NCI-H526 treated with DMSO at 0.1 percent for 48 hours (cell line): ENCODE measurements at places on chromosomes 4 and X.

DNA sequence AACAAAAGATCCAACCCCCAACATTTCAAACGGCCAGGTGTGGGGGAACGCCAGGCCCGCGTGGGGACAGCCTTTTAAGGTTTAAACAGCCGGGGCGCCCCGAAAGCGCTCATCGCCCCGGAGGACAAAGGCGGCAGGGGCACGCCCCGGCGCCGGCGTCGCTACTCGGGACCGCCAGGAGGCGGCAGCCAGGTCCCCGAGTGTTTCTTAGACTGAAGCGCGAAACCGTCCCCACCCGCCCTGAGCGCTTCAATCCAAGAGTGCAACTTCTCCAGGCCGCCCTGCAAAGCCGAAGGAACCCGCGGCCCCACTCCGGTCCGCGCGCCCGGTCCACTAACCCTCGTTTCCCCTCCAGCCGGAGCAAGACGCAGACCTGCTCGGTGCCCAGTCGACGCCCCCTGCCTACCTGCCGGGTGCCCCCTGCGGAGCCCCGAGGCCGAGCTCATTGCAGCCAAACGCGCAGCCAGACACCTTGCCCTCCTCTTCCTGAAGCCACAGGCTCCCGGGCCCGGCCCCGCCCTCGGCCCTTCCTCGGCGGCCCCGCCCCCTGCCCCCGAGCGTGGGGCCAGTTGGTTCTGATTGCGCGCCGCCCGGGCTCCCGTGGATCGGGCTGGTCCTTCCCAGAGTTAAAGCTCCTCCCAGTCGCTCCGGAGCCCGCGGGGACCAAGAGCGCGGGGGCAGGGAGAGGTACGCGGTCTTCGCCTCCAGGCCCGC is at the start of gene CASP6:
CASP6 (minus strand) TSS at position 496 of the 714 bp plus-strand sequence; CDS start at position 446, 50 bp downstream.
- DNase-seq, result peak; percentile 80

- no peak for DNase-seq
Observed at GRCh38 chr4:120842031-120842430, 80.5 kb downstream of the PRDM5 start.

GRCh38 chrX:115940888-115941332 is 229.6 kb upstream of the AGTR2 start:
- DNase-seq, result peak; percentile 49

GRCh38 chrX:25013632-25014365 is 2.0 kb downstream of the ARX start:
- DNase-seq, result no peak

DNA sequence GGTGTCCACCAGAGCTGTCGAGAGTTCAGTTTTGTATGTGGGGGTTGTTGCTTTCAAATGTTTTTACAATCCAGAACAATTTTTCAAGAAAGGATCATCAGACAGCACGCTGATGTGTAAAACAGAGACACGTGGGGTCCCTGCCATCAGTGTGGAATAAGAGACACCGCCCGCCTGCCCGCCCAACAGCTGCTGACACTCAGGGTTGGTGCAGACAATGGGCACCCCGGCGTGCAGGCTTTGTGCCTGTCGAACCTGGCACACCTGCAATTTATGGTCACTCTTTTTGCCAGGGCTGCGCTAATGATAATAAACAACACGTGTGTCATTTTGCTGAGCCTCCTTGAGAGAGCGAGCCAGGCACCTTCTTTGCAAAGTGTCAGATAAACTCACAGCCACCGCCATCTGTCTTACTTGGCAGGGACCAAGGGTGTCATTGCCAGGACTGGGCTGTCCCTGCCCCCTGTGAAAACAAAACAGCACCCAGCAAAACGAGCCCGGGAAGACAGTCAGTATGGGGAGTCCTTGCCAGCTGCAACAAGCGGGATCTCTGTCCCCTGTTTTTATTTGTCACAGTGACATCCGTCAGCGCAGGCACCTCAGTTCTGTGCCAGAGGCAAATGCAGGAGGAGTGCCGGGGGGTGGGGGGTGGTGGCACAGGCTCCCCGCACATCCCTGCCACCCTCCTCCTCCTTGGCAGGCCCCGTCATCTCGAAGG is 69.1 kb downstream of the PSAPL1 start:
- DNase-seq, result no peak

- no peak for DNase-seq
Observed at GRCh38 chrX:27445438-27445837, 17.7 kb downstream of the PPP4R3C start.

- no peak for DNase-seq
Observed at GRCh38 chrX:17441965-17442364, 67.0 kb downstream of the NHS start.

GRCh38 chr4:119579823-119580222 is 48.8 kb downstream of the PDE5A start:
- no peak for DNase-seq

DNA sequence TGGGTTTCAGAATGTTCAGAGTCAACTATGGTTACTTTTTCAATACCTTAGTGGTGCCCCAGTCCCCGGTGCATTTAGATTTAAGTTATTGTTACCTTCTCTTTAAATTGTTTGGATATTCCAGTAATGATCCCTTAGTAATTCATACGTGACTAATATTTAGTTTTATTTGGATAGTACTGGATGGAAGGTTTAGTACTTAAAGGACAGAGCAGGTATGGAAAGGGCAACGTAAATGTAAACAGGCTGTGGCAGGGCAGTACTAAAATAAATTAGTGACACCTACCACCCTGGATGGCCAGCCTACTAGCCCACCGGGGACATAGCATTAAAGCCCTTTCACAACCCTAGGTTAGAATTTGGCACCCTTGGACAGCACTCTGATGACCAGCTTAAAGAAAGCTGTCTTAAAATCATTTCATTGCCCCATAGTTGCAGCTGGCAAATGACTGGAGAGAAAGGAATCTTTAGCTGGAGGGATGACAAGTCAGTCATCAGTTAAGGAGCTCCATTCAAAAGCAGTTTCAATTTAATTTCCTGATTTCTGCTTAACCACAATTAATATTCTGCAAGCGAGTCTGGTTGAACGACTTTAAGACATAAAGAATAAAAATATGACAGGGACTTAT is 16.4 kb downstream of the PLP1 start:
- DNase-seq, result no peak

DNA sequence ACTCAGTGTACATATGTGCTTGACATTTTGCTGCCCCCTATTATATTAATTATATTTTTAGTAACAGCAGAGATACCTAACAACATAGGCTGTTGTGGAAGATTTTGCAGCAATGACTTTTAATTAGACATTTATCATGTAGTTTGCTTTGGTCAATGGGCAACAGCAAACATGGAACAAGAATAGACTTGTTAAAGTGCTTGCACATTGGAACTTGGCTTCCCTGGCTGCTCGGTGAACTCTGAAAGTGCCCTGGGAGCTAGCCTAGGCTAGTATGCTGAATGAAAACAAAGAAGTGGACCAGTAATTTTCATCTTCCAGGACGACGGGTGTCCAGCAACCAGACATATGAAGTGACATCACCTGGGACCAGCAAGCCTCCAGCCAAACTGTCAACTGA is 1157.1 kb downstream of the ARAP2 start:
- DNase-seq, result no peak

- no peak for DNase-seq
Observed at GRCh38 chr4:41069838-41070237, 144.5 kb downstream of the APBB2 start.

DNA sequence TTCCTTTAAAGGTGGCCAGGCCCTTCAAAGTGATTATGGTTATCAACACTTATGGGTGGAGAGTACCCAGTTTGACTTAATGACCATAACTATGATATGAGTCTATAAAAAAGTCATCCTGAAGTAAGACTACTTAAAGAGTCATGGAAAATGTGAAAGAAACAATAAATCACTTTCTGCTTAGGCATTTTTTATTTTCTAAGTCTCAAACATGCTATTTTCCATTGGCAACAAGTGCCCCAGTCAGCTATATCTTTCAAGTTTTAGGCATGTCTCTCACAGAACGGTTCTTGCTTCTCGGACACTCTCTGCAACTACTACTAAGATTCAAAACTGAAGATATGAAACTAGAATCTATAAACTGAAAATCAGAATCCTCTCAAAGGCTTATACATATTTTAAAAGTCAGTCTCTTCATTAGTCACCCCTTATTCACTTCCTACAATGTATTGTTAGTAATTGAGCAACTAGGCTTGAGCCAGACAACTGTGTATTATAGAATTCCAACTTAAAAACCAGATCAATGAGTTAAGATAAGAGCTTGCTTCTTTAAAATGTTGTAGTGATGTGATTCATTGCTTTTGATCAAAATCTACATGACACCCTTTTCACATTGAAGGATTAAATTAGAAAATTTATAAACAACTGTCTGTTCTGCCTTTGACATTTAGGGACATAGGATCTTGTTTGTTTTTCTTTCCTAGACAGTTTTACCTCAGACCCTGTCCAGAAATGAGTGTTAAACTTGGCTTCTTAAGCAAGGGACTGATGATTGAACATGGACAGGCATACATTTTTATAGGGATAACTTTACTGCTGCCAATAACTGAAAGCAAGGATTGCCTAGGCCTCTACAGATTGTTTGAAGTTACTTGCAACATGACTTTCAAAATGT is 2.9 kb downstream of the ANTXR2 start:
- no peak for DNase-seq

DNA sequence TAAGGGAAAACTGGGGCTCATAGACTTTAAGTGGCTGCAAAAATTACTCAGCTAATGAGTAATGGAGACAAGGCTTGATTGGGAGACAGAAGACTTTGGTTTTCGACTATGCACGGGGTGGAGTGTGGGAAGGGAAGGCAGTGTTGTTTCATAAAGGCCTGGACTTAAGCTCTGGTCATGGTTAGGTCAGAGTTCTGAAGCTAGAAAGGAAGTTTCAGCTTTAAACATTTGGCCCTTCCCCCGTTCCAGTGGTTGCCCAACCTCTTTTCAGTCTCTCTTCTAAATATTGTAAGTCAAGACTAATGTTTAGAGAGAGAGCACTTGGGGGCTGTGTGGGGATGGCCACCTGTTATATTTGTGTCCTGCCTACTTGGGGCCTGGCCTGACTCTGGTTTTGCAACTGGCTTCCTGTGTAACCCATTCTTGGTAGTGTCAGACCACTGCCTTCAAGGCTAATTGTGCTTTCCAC is 21.0 kb downstream of the MSN start:
- DNase-seq, result no peak

DNA sequence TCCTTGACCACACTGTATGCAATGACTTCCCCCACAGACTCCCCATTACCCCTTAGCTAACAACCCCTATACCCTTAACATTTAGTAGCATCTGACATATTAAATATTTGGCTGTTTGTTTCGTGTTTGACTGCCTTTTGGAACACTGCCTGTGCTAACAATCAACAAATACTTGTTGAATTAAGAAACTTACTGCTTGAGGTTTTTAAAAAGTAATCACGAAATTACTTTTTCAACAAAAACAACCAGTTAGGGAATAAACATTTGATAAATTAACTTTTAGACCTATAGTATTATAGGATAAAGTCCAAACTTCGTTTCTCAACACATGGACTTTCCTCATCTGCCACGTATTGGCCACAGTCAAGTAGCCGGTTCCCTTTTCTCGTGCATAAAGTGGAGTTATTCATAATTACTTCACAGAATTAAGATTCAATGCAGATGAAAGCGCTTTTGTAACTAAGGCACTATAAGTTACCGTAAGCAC is 555 bp upstream of the ELMOD2 start:
- no peak for DNase-seq

DNA sequence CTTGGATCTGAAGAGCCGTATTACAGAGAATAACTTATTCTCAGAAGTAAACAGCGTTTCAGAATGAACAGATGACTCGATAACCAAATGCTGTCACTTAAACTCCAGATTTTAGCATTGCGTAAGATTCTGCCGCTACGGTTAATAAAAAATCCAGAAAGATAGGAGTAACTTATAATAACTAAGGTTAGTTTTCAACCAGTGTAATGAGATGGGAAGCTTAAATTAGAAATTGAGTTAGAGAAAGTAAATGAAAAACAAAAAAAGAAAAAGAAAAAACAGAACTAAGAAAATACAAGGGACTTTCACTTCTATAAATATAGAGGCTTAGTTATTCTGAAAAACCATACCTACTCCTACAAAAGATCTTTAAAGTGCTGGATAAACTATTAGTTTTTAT is 13.1 kb upstream of the PARM1 start:
- DNase-seq, result no peak

DNA sequence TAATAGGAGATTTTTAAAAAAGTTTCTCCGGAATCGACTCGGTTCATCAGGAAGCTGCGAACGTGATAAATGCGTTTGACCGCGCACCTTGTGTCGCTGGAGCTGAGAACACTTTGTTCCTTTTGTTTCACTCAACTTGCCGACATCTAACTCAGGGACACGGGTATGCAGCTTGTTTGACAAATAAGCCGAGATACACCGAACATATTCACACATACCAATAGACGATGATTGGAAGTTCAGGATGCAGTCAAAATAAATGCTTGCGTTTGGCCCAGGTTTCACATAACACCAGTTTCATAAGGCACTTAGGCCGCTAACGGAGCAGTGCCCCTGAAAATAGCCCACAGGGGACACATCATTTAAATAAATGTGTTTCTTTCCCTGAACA is 932 bp upstream of the SHISA3 start:
- no peak for DNase-seq

DNA sequence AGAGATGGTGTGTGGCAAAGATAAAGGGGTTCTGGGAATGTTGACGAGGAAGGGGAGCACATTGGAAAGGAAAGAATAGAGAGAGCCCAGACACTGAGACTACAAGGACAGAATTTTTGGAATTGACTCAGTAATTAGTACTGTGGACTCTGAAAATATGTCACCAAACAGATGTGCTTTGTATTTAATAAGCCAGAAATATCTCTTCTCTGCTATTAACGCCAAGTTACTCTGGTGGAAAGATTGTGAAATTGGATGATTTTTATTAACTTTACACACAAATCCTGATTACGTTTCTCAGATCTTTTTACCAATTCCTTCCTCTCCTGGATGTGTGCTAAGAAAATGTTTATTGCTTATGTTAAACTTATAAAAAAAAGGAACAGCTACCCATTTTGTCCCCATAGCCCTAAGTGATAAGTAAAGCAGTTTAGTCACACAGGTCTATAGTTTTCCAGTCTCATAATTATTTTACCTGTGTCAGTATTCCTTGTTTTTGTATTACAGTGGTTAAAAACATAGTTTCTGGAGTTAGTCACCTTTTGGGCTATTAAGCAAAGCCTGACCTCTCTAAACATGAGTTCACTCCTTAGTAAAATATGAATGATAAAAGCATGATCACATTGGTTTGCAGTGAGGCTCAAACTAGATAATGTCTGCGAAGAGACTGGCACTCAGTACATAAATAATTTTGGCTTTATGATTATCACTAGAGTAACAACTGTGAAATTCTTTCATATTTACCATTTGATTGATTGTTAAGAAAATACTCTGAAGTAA is 1068.3 kb downstream of the STIM2 start:
- no peak for DNase-seq

GRCh38 chrX:148629434-148629833 is 129.0 kb downstream of the AFF2 start:
- no peak for DNase-seq

DNA sequence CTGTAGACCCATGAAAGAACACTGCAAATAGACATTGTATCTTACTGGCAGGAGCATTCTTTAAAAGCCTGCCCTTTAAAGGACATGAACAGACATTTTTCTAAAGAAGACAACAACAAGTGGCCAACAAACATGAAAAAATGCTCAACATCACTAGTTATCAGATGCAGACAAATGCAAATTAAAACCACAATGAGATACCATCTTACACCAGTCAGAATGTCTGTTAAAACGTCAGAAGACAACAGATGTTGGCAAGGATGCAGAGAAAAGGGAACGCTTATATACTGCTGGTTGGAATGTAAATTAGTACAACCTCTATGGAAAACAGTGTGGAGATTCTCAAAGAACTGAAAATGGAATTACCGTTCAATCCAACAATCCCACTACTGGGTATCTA is 77.2 kb downstream of the ATP10D start:
- peak; percentile 68 for DNase-seq
